Thymus (tissue), 14 donors: ENCODE measurements at places on chromosomes 13 and 19. TPM values are rescaled to one million over a fixed set of nuclear protein-coding genes. Genes with fewer than 3 reads are reported as not detected.

- no peak for DNase-seq
Observed at GRCh38 chr13:101611491-101612475, 159.3 kb downstream of the ITGBL1 start.

Gene PRODH2
- 0.19 TPM for total RNA-seq

DNA sequence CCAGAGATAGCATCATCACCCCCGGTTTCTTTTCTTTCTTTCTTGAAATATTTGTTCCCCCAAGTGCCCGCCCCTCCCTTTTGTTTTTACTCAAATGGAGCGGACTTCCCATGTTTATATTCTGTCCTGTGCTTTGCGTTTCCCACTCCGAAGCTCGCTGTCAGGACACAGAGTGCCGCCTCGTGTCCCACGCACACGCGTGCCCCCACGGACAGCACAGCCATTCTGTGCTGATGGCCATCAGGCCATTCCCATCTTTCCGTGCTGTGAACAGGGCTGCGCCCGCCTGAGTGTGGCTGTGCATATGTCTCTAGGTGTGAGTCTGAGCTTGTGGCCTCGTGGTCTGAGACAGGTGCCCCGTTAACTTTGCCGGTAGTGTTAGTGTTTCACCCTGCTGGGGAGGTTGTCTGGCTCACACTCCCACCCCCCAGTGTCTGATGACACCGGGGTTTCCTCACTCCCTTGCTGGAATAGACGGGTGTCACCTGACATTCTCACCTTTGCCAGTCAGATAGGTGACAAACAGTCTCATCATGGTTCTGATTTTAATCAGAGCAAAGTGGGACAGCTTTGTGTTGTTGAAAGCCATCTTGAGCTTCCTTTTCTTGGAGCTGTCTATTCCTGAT lies 6.9 kb downstream of the PAK4 start:
- no peak for DNase-seq

DNA sequence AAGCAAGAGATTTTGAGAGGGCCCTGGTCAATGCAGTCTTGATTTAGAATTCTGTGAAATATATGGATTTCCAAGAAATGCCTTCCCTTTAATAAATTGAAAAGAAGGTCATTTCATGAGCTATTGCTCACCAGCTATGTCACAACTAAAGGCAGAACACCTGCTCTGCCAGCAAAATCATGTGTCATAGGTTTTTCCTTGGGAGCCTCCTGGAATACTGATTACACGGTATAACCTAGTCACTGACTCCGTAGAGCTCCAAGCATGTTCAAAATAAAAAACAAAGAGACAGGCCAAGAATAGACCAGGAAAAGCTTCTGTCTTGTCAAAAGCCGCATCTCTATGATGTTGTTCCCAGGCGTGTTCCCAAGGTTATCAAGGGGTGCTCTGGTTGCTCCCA lies 45.5 kb downstream of the HSPH1 start:
- DNase-seq = no peak

DNA sequence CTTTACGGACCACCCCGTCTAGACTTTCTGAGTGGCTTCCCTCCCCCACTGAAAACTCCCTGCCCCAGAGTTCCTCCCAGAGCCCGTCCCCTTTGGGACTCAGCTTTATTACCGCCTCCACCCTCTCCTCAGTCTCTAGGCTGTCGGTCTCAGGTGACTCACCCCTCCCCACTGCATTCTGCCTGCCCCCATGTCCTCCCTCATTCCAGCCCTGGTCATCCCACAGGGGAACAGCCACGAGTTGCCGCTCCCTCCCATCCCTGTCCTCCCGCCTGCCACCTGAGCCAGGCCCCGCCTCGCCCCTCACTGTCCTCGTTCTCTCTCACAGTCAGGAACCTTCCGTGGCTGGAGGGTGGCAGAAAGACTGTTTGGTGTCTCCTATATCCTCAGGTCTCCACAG lies 57.3 kb downstream of the SMARCA4 start:
- no peak for DNase-seq

DNA sequence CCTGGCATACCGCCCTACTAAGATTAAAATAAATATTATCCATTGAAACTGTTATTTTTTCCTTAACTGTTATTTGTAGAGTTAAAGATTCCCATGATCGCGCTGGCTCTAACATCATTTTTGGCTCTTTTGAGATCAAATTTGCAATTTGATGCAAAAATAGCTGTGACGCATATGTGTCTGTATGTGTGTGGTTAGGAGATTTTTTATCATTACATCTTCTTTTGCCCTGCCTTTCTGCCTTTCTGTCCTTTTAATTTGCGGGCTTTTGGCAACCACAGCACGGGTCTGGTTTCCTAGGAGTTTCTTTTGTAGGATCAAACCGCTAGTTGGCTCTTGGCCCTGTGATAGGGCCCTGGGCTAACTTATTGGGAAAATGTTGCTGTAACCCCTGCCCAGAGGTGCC lies 37.3 kb upstream of the ALOX5AP start:
- no peak for DNase-seq

GRCh38 chr13:108428691-108429090 lies 159.2 kb downstream of the TNFSF13B start:
- DNase-seq = no peak

DNA sequence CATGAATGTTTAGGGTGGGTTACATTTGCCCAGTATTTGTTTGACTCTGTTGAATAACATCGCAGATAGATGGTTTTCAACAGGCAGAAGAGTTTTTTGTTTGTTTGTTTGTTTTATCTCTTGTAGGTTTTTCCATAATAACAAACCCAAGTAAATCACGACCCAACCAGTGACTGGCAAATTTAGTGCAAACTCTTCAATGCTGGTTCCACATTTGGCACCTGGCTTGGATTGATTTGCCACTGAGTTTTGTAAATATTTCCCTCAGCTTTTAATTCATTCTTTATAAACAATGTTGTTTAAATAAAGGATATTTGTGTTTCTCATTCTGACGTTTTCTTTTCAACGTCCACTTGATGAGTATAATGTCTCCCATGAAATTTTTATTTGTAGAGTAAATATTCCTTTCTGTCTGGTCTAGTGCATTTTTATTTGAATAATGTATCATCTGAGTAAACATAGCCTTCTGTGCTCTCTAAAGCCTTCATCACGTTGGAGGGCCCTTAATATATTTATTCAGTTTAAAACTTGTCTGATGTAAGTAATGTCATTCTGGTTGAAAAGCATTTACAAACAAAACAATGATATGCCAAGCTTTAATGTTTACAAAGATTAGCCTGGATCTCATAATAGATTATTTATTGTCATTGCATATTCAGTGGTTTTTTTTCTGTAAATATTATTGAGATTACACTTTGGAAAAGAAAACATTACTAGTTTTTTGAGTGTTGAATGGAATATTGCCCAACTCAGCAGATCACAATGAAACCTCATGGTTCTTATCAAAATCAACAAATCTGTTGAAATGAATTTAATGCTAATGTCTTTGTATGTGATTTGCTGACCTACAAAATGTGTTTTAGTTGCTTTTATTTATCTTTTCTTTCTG lies 90.4 kb upstream of the PEG3 start:
- DNase-seq = no peak

Gene ODAD3
- total RNA-seq = 0.09 TPM

Gene PSG5
- not detected for total RNA-seq

Gene ZNF529
- 9.0 TPM for total RNA-seq

Gene DCLK1
- 2.5 TPM for total RNA-seq

Gene ZNF66
- total RNA-seq = 6.1 TPM

Gene AP2A1
- 16.5 TPM for total RNA-seq

DNA sequence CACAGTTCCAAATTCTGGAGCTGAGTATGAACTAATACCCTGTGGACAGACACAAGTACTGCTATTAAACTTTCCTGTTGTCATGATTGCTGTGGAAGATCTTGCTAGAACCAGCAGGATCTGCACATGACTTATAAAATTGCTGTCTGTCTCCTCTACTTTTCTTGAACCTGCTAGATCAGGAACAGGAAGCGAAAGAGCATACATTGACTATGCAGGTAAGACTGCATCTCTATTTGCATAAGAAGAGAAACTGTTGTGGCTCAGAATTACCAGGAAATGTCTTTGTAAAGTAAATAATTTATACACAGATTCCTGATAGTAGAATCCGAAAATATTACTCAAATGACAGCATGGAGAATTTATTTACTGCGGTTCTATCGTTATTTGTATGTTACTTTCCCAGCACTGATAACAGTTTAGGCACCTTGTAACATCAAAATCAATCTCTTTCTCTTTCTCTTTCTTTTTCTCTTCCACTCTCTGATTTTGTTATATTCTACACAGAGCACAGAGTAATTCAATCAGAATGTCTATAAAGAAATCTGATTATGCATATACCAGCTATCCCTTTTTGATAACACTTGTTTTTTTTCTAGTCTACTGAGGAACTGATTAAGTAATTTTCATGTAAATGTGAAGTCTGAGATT lies 226.5 kb downstream of the MYO16 start:
- no peak for DNase-seq

DNA sequence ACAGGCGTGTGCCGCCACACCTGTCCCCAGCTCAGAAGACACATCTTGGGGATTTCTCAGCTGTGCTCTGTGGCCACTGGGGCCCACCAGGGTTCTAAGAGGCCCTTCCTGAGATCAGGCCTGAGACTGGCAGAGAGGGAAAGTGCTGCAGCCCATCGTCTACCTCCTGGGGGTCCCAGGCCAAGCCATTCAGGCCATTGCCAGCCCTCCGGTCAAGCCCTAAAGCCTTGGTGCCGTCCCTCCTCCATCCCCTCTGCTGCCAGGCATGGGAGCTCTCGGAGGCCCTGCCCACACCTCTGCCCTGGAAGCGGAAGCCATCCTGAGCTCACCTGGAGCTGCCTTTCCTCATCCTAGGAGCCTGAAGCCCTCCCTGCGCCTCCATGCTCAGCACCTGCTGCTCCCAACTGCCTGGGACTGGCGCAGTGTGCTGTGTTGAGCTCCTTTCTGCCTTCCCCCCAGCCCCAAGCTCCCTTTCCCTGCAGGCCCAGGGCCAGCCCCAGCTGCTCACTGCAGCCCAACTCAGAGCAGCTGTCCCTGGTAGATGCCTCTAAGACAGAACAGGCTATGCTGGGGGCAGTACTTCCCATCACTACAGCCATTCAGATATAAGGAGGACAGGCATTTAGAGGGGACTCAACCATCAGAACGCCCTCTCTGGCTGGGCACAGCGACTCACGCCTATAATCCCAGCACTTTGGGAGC lies 2.9 kb downstream of the SLC7A9 start:
- DNase-seq = no peak

- DNase-seq = no peak
Observed at GRCh38 chr13:96744367-96745331, 249.6 kb downstream of the OXGR1 start.
